ENCODE measurements at places on chromosomes 5 and 9.

DNA sequence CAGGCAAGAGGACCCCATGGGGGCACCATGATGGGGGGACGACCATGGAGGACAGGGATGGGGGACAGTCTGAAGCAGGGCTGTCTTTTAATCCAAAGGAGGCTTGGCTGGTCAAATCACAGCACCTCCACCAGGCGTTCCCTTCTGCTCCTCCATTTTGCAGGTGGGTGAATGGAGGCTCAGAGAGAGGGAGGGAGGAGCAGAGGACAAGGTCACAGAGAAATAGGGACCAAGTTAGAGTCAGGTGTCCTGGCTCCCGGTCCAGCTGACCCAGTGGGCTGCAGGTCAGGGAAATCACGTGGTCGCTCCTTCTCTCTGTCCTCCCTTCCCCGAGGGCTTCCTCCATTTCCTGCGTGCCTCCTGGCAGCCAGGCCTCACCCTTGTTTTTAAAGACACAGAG is 156.4 kb upstream of the SMIM23 start:
- DNase-seq = no peak

GRCh38 chr5:124477577-124477976 is 268.9 kb downstream of the ZNF608 start:
- no peak for DNase-seq

DNA sequence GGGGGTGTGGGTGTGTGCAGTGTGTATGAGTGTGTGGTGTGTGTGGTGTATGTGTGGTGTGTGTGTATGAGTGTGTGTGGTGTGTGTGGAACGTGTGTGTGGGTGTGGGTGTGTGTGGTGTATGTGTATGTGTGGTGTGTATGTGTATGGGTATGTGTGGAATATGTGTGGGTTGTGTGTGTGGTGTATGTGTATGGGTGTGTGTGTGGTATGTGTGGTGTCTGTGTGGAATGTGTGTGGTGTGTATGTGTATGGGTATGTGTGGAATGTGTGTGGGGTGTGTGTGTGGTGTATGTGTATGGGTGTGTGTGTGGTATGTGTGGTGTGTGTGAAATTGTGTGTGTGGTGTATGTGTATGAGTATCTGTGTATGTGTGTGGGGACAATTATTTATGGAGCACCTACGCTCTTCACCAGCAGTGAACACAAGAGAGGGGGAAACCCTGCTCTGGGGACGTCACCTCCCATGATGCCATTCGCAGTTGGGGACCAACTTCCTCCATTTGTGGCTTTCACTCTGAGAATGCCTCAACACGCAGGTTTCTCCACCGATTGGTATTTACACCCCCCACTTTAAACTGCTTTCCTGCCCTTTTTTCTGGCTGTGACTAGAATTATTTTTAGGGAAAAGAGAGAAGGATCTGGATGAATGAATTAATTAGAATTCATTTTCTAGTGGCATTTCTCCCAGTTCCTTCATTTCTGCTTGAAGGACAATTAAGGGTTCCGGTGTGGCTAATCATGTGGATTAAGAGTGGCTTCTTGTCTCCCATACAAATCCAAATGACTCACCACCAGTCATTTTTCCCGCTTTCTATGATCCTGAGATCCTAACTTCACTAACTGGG is 238.1 kb downstream of the ROR2 start:
- DNase-seq = no peak

GRCh38 chr5:153964880-153965645 is 73.6 kb downstream of the FAM114A2 start:
- DNase-seq = peak; percentile 39

- DNase-seq = no peak
Observed at GRCh38 chr5:113150821-113151220, 174.2 kb downstream of the DCP2 start.

DNA sequence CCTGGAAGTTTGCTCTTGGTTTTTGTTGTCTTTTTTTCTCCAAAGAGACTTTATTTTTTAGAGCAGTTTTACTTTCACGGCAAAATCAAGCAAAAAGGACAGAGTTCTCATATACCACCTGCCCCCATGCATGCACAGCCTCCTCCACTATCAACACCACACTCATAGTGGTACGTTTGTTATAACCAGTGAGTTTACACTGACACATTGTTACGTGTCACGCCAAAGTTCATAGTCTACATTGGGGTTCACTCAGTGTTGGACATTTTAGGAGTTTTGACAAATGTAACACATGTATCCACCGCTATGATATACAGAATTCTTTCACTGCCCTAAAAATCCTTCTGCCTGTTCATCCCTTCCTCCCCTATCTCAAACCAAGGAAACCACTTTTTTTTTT is 7.5 kb upstream of the ICE1 start:
- DNase-seq = no peak

- peak; percentile 90 for DNase-seq
Observed at GRCh38 chr9:107020040-107020530, 157.1 kb downstream of the ZNF462 start.

GRCh38 chr5:159170021-159170420 is 39.3 kb downstream of the RNF145 start:
- no peak for DNase-seq

GRCh38 chr9:130590305-130590704 is 10.9 kb downstream of the FUBP3 start:
- DNase-seq = no peak

GRCh38 chr9:127968042-127968441 is 12.7 kb downstream of the EEIG1 start:
- no peak for DNase-seq

- no peak for DNase-seq
Observed at GRCh38 chr5:82719368-82719767, 357.8 kb downstream of the TMEM167A start.

DNA sequence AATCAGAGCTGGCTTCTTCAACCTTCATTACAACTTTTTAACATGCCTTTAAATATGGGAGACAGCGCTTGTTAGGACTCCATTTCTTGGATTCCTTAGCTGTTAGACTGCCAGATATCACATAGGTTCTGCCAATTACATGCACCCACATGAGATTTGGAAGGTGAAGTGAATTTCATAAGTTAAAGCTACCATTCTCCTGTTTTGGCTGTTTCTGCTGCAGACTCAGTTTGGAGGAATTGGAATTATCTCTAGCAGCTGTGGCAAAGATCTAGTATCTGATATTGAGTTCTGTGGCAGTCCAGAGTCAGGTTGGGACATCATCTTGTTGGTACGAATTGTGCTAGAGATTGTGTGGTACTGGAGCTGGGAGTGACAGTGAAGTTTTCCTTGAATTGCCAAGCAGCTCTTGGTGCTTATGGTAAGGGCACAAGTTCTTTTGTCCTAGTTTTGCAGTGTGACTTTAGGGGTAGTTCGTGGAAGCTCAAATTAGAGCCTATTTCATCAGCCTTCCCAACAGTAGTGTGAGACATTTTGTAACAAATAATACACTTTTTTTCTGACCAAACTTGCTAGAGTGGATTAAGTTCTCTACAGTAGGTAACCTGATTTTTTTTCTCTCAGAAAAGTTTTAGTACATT is 9.1 kb upstream of the PJA2 start:
- no peak for DNase-seq

DNA sequence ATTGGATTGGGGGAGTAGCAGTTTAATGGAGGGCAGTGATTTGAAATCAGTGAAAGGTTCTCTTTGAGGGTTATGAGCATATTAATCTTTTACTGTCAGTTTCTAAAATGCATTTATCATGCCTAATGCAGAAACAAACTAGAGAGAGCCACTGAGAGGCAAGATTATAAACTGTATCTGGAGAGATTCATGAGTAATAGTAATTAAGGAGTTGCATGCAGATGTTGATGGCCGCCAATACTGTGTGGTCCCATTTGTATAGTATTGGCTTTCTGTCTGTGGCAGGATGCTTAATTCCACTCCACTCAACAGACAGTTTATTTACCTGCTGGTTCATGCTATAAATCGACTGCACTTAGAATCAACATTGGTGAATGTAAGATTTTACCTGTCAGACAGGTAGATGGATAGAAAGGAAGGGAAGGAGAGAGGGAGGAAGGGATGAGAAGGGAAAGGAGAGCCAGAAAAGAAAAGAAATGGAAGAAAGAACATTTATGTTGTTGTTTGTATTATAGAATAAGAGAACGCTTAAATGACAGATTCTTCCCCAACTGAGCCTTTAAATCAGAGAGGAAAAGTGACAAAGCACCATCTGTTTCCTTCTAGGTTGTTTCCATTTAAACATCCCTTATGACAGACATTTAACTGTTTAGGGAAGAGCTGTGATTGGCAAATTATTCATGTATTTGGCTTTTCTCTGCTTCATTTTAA is 146.5 kb downstream of the PAM start:
- no peak for DNase-seq

DNA sequence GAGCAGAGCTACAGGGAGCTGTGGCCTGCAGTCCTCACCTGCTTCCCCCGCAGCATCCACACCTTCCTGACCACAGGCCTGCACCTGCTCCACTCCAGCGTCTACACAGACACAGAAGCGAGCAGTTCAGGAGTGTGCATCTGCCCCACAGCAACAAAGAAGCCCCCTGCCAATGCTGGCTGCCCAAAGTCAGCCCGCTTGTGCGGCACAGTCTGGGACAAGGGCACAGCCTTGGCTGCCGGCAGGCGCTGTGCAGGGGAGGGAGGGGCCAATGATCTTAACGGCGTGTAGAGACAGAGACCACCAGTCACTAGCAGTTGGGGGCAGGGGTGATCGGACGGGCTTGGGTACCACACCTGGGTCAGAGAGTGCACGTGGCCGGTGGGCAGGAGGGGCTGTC is 6.6 kb downstream of the BRD9 start:
- no peak for DNase-seq

DNA sequence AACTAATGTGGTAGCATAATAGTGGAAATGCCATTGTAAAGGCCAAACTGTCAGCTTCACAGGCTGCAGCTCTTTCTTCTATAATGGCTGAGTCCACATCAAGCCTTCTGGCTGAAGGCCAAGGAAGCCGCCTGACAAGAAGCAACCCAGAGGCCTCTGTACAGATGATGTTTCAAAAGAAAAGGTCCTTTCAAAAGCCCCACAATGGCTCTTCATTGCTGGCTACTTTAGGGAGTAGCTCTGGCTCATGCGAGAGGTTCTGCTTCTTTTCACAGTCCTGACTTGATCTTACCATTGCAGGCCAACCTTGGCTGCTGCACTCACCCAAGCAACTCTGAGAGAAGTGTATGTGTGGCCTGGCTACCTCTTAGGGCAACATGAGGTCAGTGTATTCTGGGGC is 54.5 kb upstream of the EQTN start:
- no peak for DNase-seq

- DNase-seq = no peak
Observed at GRCh38 chr5:167694325-167695147, 596.9 kb upstream of the WWC1 start.

GRCh38 chr5:137348759-137349158 is 150.4 kb downstream of the SPOCK1 start:
- no peak for DNase-seq

DNA sequence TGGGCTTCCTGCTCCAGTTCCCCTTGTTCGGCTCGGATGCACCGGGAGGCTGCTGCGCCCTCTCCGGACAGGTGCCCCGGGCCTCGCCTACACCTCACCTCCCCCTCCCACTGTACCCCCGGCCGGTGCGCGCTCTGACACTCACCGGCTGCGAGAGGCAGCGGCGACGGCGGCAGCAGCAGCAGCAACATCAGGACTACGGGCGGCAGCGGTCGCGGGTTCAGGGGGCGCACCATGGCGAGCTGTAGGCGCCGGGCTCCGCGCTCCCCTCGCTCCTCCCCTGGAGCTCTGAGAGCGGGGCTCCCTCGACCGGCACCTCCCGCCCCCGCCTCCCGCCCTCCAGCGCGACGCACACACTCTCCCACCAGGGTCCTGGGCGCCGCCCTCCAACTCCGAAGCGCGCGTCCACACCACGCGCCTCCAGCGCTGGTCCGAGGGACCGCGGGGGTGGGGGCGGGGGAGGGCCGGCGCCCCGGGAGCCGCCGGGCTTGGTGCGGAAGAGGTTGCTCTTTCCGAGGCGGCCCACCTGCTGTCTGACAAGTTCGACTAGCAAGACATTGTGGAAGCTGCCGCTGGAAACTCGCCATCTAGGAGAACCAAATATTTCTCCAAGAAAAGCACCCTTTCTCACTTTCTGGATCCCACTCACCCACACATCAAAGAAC is at the start of gene GFRA3:
TSS of gene GFRA3 (minus strand) at position 433 of the 665 bp plus-strand sequence. CDS start at position 236, 197 bp downstream.
- no peak for DNase-seq

DNA sequence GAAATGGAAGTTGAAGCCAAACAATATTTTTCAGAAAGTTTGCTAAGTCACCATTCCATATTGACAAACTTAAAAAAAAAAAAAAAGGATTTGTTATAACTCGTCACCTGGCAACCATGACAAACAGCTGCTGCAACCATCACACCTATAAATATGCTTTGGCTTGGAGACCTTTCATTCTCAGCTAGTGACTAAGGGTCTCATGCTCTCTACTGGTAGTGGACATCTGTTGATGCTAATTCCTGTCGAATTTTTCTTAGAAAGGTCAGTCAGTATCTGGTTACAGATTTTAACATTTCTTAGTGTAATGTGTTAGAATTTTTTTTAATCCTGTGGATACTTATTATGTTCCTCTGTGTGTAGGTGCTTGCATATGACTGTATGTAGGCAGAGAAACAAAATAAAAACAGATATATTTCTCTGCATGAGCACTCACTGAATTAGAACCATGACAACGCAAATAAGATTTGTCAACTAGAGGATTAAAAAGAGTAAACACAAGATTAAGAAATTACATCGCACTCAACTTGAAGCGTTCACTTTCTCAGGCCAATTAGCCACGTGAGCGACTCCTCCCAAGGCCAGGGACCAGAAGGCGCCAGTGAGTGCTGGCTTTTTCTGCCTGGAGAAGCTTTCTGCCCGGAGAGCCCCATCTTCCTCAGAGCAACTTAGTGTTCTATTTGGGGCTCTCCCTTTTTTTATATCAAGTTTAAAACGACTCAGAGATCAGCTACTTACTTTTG is 27.0 kb upstream of the ZNF622 start:
- no peak for DNase-seq

- DNase-seq = no peak
Observed at GRCh38 chr5:127963931-127964330, 119.6 kb upstream of the SLC12A2 start.

- DNase-seq = no peak
Observed at GRCh38 chr9:95715868-95716435, 159.5 kb upstream of the ERCC6L2 start.

GRCh38 chr9:89605465-89606048 is 745 bp downstream of the GADD45G start:
- no peak for DNase-seq

DNA sequence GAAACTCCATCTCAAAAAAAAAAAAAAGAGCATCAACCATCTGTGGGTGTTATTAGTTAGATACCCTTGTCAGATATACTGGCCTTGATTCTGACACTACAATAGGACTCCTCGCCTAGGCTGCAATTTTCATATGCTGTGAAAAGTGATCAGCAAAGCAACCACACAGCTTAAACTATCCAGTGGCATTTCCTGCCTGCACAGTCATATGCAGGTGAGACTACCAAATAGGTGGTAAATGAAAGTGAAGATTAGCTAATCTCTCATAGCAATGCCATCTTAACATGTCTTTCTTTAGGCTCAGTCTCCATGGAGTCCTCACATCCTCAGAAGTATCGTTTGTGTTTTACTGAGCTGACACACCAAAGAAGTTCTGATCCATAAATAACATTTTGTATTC is 40.8 kb downstream of the GRAMD2B start:
- no peak for DNase-seq

- no peak for DNase-seq
Observed at GRCh38 chr5:44266882-44267576, 122.2 kb downstream of the FGF10 start.

- no peak for DNase-seq
Observed at GRCh38 chr5:55037046-55037771, 13.2 kb downstream of the GZMK start.

All from fibroblast of skin of left biceps (primary cell).